Thoracic aorta (tissue), 2 donors: ENCODE measurements at places on chromosomes 7 and 10. TPM values are rescaled to one million over a fixed set of nuclear protein-coding genes. Genes with fewer than 3 reads are reported as not detected.

The IFIT3 gene
- 9.6 TPM for total RNA-seq

DNA sequence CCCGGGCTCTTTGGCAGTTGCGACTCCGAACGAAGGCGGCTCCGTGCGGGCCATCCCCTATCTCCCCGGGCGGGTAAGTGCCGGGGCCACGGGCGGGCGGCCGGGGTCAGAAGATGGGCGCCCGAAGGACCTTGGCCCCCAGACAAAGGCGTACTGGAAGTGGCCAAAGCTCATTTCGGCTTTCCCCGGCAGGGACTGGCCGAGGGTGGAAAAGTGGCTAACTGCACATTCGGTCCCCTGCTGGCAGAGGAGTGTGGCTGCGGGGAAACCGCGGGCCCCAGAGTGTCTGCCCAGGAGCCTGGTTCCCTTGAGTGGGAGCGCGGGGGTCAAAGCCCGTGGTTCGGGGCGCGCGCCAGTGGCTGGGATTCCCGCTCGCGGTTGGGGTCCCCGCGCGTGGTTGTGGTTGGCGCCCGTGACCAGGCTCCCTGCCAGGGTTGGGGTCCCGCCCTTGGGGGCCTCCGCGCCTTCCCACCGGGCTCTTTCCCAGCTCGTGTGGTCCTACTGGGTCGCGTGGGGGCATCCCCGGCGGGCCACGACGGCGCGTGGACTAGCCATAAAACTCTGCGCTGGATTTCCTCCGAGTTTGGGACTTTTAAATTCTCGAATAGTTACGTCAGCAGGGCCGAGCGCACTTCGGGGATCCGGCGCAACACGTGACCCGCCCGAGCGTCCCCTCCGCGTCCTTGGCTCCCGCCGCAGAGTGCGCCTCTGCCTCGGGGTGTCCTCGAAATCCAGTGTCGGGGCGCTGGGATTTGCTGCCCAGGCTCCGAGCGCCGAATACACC is 124.4 kb downstream of the TACC2 start:
- H3K36me3 ChIP-seq: no peaks in the 10 kb centered on the region
- H3K4me1 ChIP-seq: peaks cover 5% of the 10 kb centered on the region
- peak overlapping the region; percentile 91 for H3K4me3 ChIP-seq
- H3K27ac ChIP-seq: peak overlapping the region; percentile 99

DNA sequence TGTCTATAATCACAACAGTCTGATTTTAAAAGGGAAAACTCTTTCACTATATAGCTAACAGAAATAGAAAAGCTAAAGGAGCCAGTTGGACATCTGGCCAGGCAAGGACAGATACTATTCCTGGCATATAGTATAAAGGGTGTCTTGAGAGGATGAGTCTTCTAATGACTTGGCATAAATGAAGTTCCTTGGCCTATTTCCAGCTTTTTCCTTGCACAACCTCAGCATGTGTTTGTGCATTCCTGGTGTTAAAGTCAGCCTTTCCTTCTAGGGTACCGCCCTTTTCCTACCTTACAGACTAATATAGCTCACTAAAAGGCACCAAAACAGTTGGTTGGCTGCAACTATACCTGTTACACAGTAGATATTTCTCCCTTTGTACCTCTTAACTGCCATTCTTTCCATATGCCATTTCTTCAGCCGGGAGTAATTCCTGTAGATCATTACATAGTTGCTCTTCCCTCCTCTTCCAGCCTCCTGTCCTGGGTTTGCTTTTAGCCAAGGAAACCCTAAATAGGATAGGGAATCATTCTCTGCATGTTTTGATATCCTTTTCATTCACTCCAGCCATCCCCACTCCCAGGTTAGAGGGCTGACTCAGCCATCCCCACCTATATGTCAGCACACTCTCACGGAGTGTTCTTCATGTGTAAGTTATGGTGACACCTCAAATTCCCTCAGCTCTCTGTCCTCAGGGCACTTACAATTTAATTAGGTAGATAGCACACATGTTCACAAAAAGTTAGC is 102.1 kb upstream of the MDFIC start:
- peaks cover 26% of the 10 kb centered on the region for H3K4me1 ChIP-seq
- DNase-seq: no peak
- H3K27ac ChIP-seq: no peak overlapping the region
- no peaks in the 10 kb centered on the region for H3K27me3 ChIP-seq

GRCh38 chr7:157279741-157280215 is 57.0 kb upstream of the DNAJB6 start:
- no peak overlapping the region for H3K27ac ChIP-seq
- no peak for DNase-seq
- H3K4me1 ChIP-seq: peaks cover 11% of the 10 kb centered on the region
- no peaks in the 10 kb centered on the region for H3K36me3 ChIP-seq
